ENCODE measurements at places on chromosomes 2 and 18.

DNA sequence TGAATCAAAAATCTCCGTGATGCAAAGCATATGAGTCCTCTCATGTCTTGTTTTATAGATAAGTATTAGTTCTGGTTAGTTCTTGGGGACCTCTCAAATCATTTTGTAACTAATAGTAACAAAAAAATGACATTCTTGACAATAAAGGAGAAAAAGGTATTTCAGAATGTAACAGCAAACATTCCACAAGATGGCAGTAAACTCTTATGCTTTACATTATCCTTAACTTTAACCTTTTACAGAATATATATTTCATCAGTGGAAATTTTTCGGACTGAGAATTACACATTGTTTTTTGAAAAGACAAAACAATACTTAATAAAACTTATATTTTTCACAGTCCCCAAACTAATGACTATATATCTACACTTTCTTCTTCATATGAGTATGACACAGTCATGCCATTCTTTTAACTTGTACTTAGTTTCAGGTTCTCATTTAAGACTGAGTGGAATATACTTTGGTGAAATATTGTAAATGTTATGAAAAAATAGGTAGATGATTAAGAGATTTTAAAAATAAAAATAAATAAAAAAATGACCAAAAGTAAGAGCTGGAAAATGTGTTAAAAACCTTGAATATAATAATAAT, 142.9 kb upstream of the NXPH2 start:
- no peak for DNase-seq

DNA sequence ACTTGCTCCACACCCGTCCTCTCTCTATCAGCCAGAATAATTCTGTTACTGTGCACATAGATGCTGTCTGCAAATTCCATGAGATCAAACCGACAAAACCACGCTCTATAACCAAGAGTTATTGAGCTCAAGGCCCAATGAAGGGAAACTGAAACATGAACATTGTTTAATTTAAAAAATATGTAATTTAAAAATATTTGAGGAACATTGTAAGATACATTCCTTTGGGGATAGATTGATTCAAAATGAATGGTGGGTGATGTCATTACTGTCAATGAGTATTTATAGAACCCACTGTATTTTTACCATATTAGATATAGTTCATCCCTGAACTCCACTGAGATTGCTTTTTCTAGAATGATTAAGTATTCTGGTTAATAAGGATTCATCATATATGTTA, 50.4 kb downstream of the NCKAP5 start:
- no peak for DNase-seq

- DNase-seq, result no peak
These were observed 56.2 kb downstream of the EMILIN2 start for GRCh38 chr18:2903006-2903405.

GRCh38 chr2:41998186-41999127, 49.4 kb upstream of the PKDCC start:
- DNase-seq, result no peak

- DNase-seq, result no peak
These were observed 149.6 kb upstream of the APCDD1 start for GRCh38 chr18:10304853-10305252.

DNA sequence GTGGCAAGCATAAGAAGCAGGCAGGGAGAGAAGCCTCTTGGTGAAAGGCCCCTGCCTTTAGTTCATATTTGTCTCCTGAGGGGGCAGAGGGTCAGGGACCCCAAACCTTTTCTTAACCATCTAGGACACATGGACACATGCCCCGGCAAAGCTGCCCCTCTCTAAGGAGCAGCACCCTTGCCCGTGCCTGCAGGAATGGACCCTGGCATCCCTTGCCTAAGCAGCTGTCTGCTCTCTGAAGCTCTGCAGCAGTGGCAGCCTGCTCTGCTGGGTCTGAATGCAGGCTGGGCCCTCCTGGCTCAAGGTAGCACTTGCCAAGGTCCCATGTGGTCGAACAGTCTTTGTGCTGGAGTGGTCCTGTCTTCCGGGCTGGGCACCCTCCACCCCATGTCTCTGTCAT, 174.4 kb downstream of the CELF4 start:
- no peak for DNase-seq

DNA sequence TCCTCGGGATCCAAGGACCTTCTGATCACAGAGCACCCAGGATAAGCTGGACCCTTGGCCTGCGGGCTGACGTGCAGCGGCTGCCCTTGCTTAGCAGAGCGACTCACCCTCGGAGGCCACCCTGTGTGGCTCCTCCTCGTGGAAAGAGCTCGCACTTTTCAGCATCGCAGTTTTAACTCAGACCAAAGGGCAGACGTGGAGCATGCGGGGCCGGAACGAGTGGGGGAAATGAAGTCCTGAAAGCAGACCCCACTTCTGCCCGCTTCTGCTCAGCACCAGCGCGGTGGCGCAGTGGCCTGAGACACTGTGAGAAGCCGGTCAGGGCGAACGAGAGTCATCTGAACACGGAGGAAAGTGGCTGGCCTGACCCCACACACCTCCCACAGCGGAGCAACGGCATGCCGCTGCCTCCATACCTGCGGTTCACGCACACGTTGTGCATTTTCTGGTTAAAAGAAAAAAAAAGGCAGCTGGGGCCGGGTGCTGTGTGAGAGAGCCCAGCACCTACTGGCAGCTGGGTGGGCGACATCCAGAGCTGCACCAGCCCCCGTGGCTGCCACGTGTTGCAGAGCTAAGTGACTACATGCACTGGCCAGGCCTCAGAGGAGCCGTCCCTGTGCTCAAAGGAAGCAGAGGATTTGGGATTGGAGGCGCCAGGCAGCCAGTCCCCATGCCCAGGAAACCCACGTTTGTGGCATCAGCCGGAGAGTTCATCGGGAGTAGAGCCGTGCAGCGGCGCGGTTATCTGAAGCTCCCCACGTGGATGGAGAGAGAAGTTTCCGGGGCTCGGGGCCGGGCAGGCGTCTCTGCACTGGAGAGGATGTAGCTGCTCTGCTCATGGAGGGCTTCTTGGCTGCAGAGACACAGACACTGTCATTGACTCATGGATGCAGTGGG, 89.7 kb downstream of the USP40 start:
- DNase-seq, result no peak

DNA sequence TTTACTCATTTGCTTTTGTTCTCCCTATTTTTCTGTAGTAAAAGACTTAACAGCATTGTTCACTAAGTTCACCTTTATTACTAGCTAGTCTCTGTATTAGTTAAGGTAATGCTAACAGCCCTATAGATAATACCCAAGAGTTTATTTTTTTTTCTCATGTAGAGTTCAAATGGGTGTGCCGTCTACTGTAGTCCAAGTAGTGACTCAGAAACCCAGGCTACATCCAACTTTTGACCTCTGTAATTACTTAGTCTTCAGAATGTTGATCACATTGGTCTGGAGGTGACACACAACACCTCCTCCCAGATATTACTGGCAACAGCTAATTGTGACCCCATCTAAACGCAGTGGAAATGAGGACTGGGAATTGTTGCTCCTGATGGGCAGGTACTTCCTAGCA, 7.7 kb downstream of the COQ10B start:
- DNase-seq, result no peak

DNA sequence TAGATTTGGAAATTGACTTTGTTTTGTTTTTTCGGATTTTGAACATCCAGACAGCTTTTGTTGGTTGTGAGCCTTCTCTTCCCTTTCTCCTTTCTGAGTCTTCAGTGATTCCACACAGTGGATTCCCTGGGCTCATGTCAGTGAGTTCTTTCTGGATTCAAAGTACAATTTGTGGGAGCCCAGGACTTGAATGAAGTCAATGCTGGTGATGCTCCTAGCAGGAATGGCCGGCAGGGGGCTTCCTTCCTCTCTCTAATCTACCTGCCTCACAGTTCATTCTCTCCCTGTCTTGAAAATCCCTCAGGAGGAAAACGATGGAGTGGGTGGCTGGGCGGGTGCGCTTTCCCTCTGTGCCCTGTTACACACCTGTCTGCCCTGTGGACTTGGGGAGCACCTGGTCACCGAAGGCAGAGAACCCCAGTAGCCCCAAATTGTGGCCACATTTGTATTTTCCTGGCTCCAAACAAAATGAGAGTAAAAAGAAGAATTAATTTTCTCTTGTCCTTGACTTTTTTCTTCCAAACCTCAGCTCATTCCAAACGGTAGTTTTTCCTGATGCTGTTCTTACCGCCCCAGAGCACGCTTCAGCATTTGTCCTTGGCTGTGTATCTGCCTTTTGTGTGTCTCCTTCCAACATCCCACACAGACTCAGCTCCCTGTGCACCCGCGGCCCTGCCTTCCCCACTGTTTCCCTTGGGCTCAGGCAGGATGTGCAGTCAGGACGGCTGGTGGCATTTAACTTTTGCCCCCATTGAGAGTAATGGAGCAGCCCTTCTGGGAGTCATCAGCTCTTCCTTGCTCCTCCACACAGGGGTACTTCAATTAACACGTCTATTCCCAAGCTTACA, 86.6 kb downstream of the MARCO start:
- no peak for DNase-seq

DNA sequence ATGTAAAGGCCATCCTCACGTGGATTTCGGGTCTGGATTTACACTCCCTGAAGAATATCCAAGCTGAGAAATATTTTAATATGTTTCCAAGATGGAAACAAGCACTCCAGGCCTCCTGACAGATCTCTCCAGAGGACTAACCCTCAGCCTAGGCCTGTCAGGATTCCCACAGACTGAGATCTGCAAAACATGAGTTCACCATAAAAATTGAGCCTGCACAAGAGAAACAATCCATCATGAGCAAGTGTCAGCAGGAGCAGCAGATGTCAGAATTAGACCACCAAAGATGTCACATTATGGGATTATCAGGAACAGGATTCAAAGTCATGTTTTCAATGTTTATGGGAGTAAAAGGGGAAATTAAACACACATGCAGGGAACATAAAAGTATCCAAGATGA, 191.3 kb downstream of the TFCP2L1 start:
- DNase-seq, result no peak

DNA sequence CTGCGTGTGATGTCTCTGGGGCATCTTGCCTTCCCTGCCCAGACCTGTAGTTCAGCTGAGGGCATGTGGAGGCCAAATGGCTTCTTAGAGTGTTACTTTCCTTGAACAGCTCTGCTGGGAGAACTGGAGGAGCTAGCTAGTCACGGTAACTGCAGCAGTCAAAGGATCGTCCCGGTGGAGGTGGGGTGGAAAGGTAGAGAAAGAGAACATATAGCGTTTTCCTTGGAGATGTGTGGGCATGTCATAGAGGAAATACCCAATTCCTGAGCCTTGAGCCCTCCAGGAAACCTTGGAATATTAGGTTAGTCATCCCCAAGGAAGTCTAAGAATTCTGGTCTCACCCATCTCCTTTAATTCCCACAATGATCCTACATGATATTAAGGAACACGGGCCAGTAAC, 33.5 kb upstream of the IL37 start:
- no peak for DNase-seq

DNA sequence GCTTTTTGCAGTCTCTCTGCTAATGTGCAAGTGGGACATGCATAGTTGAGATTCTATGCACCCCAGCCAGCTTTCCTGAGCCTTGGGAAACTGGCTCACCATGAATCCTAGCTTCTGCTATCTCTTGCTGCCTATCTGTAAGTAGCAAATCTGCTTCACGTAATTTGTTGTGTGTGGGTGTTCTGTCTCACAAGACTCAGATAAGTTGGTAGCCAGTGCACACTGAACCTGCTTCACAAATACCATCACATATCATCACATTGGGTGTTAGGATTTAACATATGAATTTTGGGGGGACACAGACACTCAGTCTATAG, 13.9 kb upstream of the VRK2 start:
- DNase-seq, result no peak

GRCh38 chr2:157810037-157810436, 66.1 kb downstream of the ACVR1 start:
- DNase-seq, result no peak

DNA sequence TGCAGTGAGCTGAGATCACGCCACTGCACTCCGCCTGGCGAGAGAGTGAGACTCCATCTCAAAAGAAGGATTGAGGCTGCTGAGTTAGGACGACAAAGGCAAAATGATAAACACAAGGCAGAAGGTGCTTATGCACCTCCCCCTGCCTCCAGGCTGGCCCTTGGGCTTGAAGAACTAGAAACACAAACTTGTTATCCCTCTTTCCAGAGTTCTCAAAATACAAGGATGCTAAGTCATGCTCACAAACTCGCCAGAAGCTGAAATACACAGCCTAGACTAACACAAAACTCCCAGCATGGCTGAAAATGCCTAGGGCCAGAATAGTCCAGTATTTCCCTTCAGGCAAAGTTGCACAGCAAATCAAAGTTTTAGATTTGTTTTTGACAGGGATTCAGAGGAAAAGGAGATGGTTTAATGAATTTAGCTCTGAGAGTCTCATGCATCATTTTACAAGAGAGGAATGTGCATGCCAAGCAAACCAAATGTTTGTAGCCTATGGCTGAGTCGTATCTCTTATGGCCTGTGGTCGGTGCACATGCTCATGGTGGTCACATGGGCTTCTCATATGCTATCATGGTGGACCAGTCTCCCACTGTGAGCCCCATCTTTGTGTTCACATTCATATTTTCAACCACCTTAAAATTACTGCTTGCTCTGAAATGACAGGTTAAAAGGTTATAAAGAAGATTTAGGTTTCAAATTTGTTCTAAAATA, 16.2 kb upstream of the MREG start:
- no peak for DNase-seq

DNA sequence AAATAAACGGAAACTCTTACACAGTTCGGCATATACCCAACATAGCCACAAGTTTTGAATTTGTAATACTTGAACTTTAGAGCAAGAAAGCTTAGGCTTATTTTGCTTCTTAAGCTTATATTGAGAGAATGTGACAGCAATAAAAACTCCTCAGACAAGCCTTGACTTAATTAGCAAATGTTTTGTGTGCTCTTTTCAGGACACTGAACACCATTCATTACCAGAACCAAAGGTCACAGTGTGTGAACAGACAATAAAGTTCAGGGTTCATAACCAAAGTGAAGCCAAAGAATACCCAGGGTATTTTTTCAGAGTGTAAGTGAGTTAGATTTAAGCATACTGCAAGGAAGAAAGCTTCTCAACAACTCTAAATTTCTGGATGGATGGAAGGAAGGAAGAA, 605.8 kb downstream of the METTL4 start:
- DNase-seq, result no peak

DNA sequence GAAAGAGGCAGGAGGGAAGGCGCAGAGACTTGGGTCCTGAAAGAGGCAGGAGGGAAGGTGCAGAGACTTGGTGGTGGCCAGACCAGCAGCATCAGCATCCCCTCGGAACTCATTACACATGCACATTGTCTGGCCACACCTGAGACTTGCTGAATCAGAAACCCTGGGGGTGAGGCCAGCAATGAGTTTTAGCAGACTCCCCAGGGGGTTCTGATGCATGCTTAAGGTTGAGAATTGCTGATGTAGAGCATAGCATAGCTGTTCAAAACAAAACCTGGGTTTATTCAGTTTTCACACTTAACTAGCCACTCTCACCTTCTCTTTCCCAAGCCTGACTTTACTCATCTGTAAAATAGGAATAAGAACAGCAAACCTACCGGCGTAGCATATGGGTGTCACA, 122.9 kb downstream of the MRO start:
- no peak for DNase-seq

- no peak for DNase-seq
These were observed 263.7 kb downstream of the ETAA1 start for GRCh38 chr2:67660871-67661270.

Measured in midbrain (tissue), 1 donor.